Neural progenitor cell (in vitro differentiated cells): ENCODE measurements at places on chromosomes 5 and 9.

GRCh38 chr5:157059093-157059539 is at the start of gene HAVCR1:
Gene HAVCR1 (minus strand): TSS chr5:157059116. CDS start chr5:157057943, 1,173 bp downstream.
- no peak for DNase-seq

GRCh38 chr5:80059354-80059980 is 24.3 kb downstream of the THBS4 start:
- no peak for DNase-seq

DNA sequence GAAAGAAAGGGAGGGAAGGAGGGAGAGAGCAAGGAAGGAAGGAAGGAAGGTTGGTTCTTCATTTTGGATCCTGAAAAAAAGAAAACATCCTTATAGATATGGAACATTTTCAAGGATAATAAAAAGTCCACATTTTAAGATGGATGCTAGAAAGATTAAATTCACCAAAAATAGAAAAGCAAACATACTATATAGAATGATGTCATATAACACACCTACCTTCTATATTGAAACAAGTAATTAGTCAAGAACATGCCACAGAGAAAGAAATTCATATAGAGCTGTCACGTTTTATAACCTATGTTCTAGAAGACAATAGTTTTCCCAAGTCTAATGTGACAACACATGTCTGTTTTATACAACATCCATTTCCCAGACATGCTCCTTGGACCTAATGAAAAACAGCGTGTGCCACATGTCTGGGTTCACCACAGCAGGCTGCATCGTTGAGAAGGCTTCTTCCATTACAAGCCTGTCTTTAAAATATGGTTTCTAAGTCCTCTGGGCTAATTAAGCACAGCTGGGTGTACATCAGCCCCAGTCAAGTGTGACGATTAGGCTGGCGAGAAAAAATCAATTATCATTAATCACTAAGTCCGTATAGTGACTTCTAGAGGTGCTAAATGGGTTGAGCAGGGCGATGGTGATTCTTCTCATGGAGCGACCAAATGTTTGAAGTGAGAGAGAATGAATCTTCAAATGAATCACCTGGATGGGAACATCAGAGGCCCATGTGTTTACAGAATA is 301.8 kb downstream of the TLE1 start:
- no peak for DNase-seq

DNA sequence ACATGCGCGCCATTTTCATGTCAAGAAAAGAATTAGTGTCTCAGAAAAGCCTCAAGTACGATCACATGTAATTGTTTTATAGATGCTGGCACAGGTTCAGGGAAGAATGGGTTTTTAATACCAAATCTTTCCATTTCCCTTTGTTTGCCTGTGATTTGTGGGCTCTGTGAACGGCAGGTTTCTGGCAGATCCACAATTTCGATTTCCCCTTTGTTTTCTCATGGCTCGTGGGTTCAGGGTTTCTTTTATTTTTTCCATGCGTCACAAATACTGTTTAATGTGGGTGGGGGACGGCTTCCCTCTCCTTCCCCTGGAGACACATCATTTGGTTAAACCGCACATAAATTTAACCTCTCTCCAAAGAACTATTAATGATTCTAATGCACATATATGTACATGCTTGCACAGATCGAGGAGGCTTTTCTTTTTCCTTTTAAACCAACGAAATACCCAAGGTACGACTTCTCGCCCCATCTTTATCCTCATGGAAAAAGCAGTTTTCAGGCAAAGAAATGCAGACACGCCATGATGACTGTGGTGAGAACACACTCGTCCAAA is 195.9 kb downstream of the SLIT3 start:
- no peak for DNase-seq

- DNase-seq: no peak
These were observed 169.6 kb upstream of the GNA14 start for GRCh38 chr9:77817590-77818311.

- DNase-seq: no peak
These were observed 184.0 kb downstream of the HSPA4 start for GRCh38 chr5:133235696-133236426.

- DNase-seq: no peak
These were observed 1622.5 kb downstream of the MAT2B start for GRCh38 chr5:165127941-165128340.

GRCh38 chr5:95741458-95741857 is 10.3 kb downstream of the RHOBTB3 start:
- DNase-seq: no peak

- DNase-seq: no peak
These were observed 130.4 kb upstream of the RASA1 start for GRCh38 chr5:87137283-87137682.

DNA sequence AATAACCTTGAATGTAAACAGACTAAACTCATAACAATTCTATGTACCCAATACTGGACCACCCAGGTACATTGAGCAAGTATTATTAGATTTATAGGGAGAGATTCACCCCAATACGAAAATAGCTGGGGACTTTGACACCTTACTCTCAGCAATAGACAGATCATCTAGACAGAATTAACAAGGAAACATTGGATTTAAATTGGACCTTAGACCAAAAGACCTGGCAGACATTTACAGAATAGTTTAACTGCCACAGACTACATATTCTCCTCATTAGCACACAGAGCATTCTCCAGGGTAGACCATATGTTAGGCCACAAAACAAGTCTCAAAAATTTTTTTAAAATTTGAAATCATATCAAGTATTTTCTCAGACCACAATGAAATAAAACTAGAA is 397.4 kb downstream of the PIK3R1 start:
- DNase-seq: no peak

DNA sequence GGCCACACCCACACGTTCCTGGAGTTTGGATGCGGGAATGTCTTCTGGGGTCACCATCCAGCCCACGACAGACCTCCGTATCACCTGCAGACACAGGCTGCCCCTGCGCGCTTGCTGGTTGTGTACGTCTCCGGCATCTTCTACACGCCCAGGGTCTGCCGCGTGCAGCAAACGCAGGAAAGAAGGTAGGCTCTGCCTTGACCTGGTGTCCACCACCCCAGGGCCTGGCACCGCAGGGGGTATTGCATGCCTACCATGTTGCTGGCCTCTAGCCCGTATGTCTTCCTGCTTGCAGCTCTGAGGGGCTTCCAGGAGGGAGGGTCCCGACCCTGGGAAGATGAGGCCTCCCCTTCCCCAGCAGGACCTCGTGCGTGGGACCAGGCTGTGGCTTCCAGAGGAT is 298.8 kb upstream of the IRX4 start:
- no peak for DNase-seq

- no peak for DNase-seq
These were observed 23.3 kb upstream of the F2R start for GRCh38 chr5:76692651-76693050.

DNA sequence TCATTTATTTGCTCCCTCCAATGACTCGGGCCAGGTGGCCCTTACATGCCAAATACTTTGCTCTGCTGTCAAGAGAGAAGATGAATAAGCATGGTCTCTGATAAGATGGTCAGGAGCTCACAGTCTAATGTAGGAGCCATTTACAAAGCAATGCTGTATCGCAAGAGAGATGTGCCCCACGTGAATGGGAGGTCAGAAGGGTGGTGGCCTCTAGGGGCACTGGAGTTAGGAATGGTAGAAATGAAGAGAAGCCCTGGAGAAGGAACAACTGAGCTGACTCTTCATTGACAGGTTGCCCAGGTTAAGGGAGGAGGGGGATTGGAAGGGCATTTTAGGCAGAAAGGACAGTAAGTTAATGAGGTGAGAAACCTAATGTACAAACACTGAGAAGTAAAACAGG is 286.5 kb downstream of the KCTD16 start:
- no peak for DNase-seq

GRCh38 chr5:150114773-150115408 is 28.5 kb upstream of the CSF1R start:
- DNase-seq: peak; percentile 1

DNA sequence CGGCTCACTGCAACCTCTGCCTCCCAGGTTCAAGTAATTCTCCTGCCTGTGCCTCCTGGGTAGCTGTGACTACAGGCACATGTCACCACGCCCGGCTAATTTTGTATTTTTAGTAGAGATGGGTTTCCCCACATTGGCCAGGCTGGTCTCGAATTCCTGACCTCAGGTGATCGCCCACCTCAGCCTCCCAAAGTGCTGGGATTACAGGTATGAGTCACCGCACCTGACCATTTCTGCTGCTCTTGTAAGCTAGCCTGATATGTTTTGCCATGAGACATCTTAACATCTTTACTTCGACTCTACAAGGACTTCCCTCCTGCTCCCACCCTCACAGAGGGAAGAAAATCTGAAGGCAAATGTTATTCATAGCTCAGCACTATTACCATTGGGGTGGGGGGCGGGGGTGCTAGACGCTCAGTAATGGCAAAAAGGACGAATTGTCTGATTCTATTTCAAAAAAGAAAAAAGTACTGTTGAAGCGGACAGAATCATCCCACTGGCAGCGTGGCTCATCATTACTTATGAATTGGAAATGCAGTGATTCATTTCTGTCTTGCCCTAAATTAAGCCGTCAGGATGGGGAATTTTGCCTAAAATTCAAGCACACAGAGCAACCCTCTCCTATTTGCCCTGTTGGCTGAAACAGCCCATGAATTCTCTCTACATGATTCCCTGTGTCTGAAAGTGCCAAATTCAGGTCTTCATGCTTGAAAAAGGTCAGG is 46.4 kb upstream of the WWC1 start:
- DNase-seq: no peak

DNA sequence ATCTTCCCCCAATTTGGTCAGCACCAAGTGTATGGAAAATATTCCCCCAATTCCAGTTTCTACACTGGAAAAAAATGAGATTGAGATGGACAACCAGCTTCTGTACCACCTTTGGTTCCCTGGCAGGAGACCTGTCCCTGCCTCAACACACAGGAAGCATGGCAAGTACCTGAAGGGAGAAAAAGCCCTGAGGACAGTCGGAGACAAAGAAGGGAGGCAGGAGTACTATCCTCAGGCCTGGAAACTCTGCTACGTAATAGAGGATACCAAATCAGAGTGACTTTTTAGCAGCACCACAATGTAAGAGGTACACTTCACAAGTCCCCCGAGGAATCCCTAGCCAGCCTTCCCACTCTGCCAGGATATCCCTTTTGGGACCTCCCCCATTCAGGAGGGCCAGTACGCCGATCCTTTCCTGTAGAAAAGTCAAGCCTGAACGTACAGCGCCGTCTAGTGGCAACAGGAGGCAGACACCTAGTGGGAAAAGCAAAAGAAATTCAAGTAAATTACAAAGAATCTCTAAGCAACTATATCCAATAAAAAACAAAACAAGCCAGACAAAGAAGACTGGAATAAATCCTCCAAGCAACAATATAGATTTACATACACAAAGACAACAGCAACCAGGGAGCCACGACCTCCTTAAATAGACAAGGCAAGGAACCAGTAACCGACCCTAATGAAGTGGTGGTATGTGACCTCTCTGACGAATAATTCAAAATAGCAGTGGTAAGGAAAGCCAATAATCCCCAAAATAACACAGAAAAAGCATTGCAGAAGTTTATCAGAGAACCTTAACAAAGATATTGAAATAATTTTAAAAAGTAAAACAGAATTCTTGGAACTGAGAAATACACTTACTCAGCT is 63.3 kb upstream of the SLCO6A1 start:
- DNase-seq: peak; percentile 67

DNA sequence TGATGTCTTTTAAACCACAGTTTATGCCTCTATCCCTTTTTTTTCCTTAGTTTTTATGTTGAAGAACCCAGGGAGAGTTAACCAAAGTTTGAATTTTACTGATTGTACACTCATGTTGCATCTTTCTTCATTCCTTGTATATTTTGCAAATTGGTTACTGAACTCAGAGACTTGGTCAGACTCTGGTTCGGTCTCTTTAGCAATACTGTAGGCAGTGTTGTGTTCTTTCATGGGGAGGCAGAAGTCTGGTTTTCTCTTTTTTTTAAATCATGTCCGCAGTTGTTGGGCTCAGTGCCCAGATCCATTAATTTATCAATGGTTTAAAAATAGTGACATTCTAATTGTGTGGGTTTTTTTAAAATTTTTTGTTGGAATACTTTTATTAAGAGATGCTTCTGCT is 23.4 kb downstream of the UBE2R2 start:
- no peak for DNase-seq

DNA sequence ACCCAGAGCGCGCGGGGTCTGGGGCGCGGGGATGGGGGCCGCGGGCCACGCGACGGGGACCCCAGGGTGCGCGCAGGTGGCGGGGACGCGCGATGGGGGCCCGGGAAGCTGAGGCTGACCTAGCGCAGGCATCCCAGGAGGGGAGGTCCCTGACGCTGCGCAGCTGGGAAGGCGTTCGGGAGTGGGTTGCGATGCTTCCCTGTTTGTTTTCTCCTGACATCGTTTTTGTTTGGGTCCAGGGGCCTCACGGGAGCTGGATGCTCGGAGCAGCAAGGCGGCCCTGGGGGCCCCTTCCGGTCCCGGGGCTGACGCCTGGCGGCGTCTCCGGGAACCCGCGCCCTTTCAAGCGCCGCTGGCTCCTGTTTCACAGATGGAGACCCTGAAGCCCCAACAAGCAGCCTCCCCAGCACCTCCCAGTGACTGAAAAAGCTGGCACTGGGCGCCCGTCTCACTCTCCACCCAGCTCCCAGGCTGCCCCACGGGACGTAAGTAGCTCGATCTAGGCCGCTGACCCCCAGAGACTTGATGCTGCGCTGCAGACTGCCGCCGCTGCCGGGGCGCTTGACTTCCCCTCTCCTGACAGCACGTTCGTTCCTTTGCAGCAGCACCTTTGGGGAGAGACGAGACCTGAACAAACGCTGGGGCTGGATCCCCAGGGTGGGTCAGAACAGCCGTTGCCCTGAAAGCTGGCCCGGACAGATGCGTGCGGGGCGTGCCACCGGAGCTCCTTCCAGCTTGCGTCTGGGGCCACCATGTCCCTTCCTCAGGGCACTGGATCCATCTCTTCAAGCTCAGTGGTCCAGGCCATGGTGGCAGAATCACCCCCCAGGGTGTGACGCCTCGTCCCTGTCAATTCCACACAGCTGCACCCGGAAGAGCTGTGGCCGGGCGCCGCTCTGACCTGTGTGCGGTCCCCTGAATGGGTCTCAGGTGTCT is 593 bp downstream of the BRD3OS start:
- peak; percentile 88 for DNase-seq

GRCh38 chr5:120644516-120644915 is 180.4 kb downstream of the PRR16 start:
- no peak for DNase-seq

- peak; percentile 37 for DNase-seq
These were observed 822 bp downstream of the RASEF start for GRCh38 chr9:83061990-83062650.
